NCI-H187 treated with DMSO at 0.1 percent for 48 hours (cell line): ENCODE measurements at places on chromosomes 4 and X.

DNA sequence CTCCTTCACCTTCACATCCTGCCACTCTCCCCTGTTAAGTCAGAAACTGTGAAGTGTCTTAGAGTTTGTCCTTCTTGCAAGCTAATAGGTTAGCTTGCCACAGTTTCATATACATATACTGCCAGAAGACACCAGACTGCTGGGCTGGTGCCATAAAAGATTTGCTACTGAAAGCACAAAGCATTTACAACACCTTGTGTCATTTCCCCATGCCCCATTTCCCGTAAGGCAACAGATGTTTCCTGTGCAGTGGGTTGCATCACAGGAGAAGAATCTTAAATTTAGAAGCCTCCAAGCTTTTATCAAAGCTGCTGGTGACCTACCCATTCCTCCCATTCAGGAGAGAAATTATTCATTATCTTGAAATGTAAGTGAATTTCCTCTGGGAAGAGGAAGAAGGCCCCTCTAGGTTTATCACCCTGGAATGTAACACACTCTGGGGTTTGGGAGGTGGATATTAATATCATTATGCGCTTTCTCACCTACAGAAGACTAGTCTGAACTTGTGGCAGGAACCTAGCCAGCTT, 34.5 kb upstream of the RAB33B start:
- DNase-seq, result no peak

GRCh38 chr4:173647902-173648301, 117.9 kb upstream of the HAND2 start:
- DNase-seq, result no peak

GRCh38 chr4:23973308-23973855, 83.5 kb upstream of the PPARGC1A start:
- DNase-seq, result no peak

- no peak for DNase-seq
These were observed 53.8 kb downstream of the PACRGL start for GRCh38 chr4:20754036-20754435.

- no peak for DNase-seq
These were observed 6.0 kb upstream of the NEXMIF start for GRCh38 chrX:74931214-74931613.

DNA sequence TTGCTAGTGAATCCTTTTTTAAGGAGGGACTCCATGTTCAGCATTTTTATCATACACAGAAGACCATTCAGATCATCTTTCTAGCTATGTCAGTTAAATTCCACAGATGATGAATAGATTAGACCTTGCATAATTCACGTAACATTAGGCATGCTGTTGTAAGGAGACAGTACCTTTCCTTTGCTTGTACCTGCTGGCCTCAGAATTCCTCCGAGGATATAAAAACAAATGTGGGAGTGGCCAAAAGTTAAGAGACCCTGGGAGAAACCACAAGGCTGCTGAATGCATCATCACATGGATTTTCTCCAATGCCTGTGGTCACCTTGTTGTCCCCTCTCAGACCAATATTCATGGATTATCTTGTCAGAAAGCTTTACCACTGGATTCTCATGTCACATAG, 201.4 kb downstream of the MAGEB17 start:
- no peak for DNase-seq

- no peak for DNase-seq
These were observed 31.7 kb upstream of the MANBA start for GRCh38 chr4:102792361-102792936.

DNA sequence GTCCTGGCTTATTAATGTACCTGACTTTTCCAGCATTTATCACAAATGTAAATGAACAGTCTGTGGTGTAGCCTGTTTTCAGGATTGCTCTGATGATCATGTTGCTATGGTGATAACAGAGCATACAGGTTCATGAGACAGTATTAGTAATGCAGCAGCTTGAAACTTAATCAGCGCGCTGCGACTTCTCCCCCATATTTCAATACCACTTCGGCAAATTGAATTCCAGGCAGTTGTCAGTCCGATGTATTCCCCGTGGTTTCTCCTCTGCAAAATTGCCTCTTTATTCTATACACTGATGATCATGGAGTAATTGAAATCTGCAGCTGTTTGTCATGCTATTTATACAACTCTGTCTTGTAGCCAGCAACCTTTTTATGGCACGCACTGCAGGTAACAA, 239.3 kb downstream of the C4orf33 start:
- DNase-seq, result no peak

- no peak for DNase-seq
These were observed 154.7 kb downstream of the TSPAN5 start for GRCh38 chr4:98503676-98504075.

- DNase-seq, result no peak
These were observed 88.1 kb downstream of the NPFFR2 start for GRCh38 chr4:72119946-72120345.

- DNase-seq, result no peak
These were observed 30.4 kb downstream of the ADH7 start for GRCh38 chr4:99404595-99405287.

DNA sequence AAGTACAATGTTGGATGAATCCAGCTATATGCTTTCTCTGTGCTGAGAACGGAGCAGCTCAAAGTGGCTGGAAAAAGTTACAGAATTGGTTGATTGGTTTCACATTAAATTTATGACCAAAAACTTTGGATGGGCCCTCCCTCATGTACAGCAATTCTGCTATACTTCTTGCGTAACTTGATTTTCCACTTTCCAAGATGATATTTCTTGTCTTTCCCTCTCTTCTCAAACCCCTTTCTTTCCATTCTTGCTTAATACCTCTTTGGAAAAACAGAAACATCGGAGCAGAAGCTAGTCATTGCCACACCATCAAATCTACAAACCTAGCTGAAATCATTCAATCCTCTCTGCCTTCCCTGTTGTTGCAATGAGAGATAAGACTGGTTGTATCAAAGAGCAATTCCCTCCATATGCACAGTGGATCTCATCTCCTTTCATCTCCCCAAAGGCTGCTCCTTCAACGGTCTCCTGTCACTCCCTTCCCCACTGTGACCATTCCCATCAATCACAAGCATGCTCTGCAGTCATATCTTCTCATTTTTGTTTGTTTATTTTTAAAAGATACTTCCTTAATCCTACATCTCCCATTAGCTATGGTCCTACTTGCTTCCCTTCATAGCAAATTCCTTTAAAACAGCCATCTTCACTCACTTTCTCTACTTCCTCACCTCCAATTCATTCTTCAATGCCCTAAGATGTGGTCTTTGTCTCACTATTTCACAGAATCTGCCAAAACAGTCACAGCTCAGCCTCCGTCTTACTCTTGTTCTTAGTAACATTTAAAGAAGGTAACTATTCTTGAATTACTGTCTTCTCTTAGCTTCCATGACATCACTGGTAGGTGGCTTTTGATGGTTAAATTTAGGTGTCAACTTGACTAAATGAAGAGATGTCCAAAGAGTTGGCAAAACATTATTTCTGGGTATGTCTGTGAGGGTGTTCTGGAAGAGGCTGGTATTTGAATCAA, 145.5 kb downstream of the FAM13A start:
- no peak for DNase-seq

GRCh38 chrX:136759968-136760367, 20.8 kb downstream of the ARHGEF6 start:
- DNase-seq, result no peak

- DNase-seq, result no peak
These were observed 3.4 kb upstream of the SCD5 start for GRCh38 chr4:82801910-82802521.

DNA sequence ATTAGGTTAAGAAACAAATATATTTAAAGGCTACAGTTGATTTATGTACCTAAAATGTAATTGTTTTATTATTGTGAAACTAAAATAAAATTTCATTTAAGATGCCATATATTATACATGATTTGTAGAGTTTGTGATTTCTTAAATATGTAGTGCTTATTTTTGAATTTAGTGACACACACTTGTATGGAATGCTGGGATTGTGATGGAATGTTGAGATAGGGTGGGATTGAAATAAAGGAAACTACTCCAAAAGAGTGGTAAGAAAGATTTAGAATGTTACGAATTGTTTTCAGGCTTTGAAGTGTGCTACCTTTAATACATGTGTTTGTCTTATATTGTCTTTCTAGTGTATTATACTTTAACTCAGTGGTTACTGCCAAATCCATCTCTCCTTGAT, 330.3 kb upstream of the PITX2 start:
- no peak for DNase-seq

GRCh38 chr4:1683261-1683735, 815 bp downstream of the FAM53A start:
- DNase-seq, result no peak

DNA sequence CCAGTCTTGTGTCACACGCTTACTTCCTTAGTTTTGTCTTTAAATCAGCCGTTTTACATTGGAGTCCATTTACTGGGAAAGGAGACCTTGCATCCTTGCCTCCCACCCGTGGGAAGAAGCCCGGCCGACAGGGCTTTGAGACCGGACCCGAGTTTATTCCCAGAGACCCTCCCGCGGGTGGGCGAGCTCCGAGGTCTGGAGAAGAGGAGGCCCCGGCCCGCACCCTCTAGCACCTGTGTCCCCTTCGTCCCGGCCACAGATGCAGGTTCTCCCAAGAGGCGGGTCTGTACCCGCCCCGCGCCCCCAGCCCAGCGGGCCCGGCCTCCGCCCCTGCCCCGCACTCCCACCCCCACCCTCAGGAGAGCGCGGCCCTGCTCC, 3.8 kb upstream of the SLC26A1 start:
- DNase-seq, result no peak

- no peak for DNase-seq
These were observed 226.6 kb downstream of the NSUN7 start for GRCh38 chr4:40976343-40976742.

DNA sequence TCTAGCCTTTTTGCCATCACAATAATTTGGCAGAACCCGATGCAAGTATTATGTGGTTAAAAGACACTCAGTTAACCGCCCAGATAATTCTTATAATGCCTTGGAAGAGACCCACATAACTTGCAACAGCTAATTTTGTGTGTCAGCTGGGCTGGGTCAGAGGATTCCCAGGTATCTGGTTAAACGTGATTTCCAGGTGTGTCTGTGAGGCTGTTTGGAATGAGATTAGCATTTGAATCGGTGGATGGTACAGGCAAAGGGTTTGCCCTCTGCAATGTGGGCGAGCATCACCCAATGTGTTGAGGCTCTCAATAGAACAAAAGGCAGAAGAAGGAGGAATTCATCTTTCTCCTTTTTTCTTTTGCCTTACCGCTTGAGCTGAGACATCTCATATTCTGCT, 314.2 kb upstream of the PUDP start:
- DNase-seq, result no peak

DNA sequence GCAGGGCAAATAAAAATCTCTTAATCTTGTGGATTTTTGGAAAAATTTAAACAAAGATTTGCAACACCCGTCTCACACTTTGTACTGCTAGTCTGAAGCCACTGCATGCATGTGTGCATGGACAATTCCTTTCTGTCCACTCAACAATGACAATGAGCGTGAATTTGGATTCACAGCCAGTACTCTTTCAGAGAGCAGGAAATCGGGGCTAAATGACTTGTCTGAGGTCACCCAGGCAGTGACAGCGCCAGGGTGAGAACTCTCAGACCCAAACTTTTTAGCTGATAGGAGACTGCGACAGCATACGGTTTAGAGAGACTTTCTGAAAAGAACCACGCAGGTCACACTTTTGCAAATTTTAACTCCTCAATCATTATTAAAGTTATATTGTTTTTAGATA, 90.9 kb downstream of the ZNF827 start:
- no peak for DNase-seq

DNA sequence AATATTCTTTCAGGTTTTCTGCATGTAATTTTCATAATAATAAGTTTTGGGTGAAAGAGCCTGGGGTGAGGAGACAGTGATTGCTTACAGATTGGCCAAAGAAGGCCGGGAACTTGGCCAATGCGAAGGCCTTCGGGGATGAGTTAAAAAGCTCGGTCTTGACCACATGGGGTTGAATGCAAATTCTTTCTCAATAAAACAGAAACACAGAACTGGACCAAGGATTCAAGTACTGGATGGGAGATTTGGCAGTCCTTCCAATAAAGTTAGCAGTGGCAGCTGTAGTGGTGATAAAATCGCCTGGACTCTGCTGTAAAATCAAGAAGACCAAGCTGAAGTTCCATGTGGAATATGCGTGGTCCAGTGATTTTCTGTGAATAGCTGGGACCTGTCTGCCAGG, 282.2 kb upstream of the KLF3 start:
- no peak for DNase-seq
